ENCODE measurements at places on chromosomes 2 and 18.

- no peak for DNase-seq
These were observed 143.0 kb downstream of the ZNF516 start for GRCh38 chr18:76351961-76352581.

DNA sequence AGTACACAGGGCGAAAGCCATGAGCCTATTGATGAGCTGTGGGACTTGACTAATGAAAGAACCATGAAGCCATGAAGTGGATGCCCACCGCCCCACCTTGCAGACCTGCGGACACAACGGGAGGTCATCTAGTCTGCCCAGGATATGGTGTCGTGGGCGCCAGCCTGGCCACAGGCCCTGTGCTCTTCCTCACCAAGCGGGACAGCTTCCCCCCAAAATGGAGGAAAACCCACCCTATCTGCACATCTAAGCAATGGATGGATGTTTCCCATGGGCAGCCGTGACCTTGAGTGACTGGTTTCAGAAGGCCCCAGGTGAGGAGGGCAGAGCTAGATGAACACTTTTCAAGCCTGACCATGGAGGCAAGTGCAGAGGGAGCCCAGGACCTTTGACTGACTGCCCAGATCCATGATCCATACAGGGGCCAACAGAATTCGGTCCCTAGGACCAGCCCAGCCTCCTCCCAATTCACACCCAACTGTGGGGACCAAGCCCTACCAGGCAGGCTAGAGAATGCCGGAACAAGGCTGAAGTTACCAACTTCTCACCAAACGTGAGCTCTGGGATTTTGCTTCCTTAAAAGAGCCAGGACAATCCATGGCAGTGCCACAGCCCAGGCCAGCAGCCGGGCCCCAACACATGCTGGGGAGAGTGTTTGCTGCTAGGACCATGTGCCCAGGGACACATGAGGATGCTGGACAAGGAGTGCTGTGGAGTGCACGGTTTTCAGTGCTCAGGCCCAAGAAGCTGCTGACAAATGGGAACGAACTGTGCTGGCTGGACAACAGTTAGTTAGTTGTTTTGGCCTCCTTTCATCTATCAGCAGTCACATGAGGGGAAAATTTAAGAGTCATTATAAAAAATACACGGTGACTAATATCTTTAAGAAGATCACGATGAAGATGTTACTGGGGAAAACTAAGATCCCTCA, 249.4 kb downstream of the HDAC4 start:
- DNase-seq = no peak

DNA sequence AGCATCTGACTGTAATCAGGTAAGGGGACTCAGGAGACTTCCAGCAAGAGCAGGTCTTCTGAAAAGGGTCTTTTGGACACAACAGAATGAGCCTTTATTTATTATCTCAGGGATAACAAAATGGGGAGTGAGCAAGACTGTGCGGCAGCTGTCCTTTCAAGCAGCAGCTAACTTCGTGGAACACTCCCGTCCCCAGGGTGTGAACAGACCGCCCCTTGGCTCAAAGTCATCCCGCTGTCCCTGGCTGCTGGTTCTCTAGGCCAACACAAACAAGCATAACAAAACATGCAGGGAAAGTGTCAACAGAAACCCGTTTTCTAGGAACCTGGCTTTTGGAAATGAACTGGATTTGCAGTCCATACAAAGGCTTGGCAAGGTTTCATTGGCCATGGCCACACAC, 787.9 kb upstream of the FANCL start:
- DNase-seq = no peak

DNA sequence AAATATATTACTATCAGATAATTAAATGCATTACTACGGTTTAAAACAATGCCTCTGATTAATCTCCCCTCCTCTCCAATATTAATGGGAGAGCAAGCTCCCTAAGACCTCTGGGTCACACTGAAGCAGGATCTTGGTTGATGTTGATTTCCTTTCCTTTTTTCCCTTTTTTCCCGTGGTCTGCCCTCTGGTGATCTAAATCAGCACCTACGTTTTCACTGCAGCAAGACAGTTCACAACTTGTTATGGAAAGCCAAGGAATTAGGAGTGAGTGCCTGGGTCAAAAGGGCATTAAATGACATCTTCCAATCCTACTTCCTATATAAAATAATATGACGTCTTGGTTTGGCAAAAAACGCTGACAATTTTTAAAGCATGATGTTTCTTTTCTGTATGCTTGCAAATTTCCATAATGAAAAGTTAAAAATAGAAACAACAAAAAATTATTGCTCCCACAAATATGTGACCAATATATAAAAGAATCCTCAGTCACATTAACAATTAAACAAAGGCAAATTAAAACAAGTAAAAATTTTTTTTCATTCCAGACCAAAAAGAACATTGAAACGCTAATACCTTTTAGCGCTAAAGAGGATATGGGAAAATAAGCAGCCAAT, 7.9 kb upstream of the CFAP36 start:
- no peak for DNase-seq

DNA sequence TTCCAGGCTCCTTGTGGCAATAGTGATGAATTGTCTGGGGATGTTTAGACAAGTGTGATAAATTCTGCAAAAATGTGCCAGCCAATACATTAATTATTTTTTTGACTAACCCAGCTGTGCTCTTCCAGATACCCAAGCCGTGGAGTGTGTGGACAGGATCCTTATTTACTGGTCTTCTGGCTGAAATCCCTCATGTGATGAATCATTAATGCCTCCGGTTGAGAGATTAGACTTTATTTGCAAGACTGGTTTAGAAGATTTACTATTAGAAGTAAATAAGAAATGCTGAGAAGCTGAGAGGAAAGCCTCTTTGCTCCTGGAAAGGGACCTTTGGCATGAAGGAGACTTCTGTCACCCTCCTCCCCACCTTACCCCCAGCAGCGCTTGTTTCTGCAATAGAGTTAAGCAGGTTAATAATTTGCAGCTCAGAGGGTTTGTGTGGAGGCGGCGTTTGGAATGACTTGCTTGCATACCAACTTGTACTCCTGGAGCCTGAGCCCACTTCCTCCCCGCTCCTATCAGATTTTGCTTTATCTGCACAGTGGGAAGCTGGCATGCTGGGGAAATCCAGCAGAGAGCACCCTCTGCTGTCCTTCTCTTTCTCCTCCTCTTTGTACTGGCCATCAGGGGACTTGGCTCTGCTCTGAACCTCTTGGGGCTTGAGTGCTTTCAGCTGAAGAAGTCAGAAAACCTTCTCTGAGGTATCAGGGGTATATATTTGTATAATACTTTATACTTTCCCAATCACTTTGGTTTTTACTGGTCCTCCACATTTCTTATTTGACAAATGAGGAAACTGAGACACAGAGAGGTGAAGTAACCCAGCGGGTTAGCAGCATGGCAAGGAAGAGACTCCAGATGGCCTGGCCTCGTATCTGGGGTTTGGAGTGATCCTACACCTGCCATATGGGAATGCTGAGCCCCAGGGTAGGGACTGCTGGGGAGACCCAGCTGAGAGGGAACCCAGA, 16.3 kb downstream of the SLC3A1 start:
- no peak for DNase-seq

DNA sequence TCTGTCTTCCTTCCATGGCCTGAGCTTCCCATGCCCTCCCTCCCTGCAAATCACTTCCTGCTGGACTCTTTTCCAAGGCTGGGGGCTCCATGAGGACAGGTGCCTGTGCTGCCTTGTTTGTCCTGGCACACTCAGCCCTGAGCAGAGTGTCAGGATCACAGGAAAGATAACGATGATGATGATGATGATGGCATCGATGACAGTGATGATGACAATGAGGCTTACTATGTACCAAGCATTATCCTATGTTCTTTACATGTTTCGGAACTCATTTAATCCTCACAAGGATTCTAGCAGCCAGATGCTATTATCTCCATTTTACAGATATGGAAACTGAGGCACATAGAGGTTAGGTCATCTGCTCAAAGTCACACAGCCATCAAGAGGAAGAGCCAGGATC, 170.0 kb downstream of the CTIF start:
- no peak for DNase-seq

DNA sequence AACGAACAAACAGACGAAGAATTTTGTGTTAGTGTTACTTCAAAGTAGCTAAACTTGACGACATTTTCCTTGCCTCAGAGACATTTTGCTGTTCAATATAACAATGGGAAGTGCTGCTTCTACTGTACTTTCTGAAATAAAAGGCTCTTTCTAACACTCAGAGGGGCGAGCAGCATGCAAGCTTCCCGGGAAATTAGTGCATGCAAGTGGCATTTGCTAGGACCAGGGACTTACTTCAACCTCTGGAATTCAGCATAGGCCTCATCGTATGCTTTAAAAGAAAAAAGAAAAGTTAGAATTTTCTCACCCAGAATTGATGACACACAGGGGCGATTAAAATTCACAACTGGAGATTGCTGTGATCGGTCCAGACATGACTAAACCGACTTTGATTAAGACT, 62.5 kb upstream of the LPIN2 start:
- DNase-seq = no peak

- no peak for DNase-seq
These were observed 41.9 kb upstream of the LIMS1 start for GRCh38 chr2:108492364-108492763.

GRCh38 chr2:84102274-84102673, 356.8 kb downstream of the SUCLG1 start:
- DNase-seq = no peak

- DNase-seq = no peak
These were observed 166.6 kb downstream of the EPHA4 start for GRCh38 chr2:221405521-221405920.

- no peak for DNase-seq
These were observed 26.2 kb upstream of the GALNT3 start for GRCh38 chr2:165820296-165820695.

DNA sequence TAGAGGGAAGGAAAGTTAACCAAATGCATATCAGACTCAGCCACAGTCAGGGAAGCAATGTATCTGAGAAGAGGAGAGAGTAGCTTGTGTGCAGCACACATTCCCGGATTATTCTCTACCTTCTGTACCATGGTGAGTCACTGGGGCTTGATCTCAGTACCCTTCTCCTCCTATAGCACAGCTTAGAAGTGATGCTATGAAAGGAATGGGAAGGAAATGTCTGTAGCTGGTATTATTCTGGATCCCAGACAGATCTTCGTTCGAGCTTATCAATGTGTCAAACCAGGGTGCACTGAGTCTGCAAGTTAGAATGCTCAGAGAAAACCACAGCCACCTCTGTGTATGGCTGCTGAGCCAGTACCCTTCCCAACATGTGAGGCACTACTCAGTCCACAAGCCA, 88.0 kb upstream of the NFU1 start:
- DNase-seq = no peak

DNA sequence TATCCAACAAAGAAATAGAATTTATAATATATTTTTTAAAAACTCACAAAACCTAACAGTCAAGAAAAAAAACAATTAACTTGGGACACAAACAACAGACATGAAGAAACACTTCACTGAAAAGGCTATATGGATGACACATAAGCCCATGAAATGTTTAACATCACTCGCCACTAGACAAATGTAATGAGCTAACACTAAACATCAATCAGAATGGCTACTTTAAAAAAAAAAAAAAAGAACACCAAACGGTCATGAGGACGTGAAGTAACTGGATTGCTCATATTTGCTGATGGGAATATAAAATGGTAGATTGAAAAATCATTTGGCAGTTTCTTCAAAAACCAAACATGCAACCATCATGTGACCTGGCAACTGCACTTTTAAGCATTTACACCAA, 97.3 kb upstream of the RGPD4 start:
- DNase-seq = no peak

Measured in stimulated activated CD4-positive, alpha-beta T cell treated with anti-CD3 and anti-CD28 coated beads, Interleukin-4, amount 100 ng/mL, for 48 hours (primary cell).